GM12891 (cell line): ENCODE measurements at places on chromosomes 13 and 19.

- peak; percentile 80 for DNase-seq
Observed at GRCh38 chr19:40433391-40434216, 7.8 kb upstream of the SERTAD1 start.

DNA sequence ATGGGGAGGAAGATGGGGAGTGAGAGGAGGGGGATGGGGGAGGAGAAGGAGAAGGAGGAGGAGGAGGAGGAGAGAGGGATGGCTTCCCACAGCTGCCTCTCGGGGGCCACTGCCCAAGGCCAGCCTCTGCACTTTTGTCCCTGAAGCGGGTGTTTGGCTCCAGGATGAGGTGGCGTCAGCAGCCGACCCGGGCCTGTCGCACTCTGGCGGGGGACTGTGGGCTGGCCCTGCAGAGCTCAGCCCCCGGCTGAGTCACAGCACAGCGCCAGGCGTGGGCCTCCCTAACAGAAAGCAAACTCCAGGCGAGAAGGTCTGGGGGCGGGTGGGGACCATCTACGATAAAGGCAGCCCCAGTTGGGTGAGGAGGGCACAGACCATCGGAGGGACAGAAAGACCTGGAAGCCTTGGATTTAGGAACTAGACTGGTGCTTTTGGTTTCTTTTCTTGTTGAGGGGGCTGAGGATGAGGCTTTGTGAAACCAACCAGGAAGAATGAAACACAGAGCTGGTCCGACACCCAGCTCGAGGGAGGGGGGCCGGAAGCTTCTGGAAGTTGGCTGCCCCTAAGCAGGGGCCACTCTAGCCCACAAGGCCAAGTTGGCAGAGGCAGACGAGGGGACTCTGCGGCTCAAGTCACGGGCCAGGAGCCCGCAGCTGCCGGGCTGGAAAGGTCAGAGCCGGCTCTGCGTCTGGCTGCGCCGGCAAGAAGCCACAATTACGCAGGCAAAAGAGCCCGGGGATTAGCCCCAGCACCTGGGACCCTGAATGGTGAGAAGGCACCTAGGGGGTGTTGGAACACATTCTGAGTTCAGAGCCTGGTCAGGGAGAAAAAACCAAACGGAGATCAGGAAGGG is 18.2 kb downstream of the LSM4 start:
- peak; percentile 89 for DNase-seq

- DNase-seq = no peak
Observed at GRCh38 chr19:9535934-9536333, 2.5 kb downstream of the ZNF426 start.

DNA sequence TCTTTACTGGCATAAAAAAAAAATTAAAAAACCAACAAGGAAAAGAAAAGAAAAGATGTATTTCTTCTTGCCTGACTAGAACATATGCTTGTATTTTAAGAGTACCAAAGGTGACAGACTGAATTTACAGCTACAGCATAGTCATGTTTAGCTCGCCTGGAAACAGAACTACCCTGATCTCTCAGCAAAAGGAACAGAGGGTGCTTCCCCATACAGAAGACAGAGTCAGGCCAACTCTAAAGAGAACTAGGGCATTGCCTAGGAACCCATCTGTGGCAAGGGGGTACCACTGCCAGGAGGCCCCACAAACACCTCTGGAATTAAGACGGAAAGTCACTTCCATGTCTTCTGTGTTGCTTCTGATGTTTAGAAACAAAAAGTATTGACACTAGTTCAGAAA is 252.1 kb upstream of the STARD13 start:
- no peak for DNase-seq

DNA sequence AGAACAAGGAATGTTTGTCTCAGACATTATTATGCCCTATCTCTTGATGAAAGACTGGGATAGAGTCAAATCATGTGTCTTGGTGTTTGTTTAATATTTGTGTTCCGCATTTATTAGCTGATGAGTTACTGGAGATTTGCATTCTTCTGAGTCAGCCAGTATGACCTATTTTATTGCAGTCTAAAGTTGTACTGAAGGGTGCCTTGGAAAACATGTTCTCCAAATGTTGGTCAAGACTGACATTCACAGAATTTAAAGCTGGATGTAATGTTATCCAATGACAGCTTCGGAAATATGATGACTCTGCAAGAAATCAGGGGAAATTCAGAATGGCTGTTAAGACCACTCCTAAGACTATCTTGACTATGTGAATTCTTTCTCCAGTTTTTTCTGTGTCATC is 134.0 kb downstream of the KCNRG start:
- no peak for DNase-seq

DNA sequence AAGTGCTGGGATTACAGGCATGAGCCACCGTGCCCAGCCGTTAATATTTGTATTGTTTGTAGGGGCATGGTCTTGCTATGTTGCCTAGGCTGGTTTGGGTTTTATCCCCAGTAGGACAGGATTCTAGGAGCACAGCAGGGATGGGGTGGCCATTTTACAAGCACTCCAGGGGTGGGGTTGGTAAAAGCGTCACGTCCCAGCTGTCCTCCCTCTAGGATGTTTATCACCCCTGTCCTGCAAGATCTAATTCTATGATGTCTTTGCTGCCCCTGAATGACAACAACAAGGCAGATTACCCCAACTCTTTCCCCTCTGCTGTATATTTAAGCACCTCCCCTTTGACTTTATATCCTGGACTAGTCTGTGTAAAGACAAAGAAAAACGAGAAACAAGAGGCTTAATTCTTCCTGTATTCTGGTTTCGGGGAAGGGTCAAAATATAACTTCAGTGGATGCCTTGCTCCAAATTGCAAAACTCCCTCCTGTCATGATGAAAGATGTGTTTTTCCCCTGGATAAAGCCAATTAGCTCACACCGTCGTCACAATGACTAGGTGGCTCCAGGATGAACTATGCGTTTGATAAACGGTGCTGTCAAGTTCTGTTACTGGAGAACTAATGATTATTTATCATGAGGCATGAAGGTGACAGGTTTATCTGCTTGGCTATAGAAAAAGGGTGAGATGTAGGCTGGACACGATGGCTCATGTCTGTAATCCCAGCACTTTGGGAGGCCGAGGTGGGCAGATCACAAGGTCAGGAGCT is 27.8 kb upstream of the OR1M1 start:
- DNase-seq = no peak

- no peak for DNase-seq
Observed at GRCh38 chr13:112210371-112210770, 143.4 kb downstream of the SOX1 start.

DNA sequence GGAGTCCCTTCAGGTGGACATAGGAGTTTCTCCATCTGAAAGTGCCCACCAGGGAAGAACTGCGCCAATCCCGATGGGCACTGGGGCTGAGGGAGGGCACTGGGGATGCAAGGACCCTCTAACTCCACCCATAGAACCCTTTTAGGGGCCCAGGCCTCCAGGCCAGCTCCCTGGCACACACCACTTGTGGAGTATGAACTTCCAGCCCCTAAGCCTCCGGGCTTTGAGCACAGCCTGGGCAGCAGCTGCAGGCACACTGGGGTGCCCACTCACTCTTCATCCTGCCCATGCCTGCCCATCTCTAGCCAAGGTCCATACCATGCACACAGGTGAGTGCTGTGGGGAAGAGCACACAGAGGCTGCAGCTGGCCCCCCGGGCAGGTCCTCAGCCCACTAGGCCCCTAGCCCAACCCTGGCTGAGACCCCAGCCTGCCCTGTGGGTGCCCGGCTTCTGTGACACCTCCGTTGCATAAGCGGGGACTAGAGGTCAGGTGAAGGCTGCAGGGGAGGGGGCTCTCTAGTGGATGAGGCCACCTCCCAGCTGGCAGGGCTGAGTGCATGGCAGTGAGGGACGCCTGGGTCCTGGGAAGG is 14.6 kb upstream of the SLC7A10 start:
- DNase-seq = no peak

GRCh38 chr19:13134626-13135025 is 15.5 kb downstream of the STX10 start:
- DNase-seq = no peak

GRCh38 chr13:26601669-26602068 is 44.2 kb downstream of the WASF3 start:
- no peak for DNase-seq
